ENCODE measurements at places on chromosomes 4 and X. TPM values are rescaled to one million over a fixed set of nuclear protein-coding genes. Genes with fewer than 3 reads are reported as not detected.

DNA sequence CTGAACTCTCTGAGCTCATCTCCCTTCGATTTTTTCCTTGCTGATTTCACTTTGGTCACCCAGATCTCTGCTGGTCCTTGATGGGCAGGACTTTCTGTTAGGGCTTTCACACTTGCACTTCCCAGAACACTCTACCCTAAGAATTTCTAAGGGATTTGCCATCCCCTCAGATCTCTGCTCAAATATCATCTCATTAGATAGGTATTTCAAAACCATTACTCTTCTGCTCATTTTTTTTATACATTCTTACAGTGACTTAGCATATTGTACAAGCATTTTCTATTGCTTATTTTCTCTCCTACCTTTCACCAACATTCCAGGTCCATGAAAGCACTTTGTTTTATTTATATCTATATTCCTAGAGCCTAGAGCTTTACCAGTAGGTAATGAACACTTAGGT, 913.3 kb downstream of the PDHA2 start:
- no peak for DNase-seq

DNA sequence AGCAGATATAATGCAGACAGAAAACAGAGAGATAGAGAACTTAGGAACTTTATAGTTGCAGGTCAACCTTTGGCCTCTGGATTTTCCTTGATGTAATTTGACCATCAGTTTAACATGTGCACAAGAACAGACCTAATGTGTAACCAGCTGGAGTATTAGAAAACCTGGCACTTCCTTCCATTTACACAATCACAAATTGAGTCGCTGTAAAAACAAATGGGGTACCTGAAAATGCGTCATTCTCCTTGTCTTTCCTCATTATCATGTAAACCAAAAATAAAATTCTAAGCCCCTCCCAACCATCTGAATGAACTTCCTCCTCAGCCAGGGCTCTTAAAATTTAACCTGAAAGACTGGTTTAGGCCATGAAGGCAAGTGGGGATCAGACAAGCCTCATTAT, 358.4 kb upstream of the MAGEB16 start:
- DNase-seq, result no peak

DNA sequence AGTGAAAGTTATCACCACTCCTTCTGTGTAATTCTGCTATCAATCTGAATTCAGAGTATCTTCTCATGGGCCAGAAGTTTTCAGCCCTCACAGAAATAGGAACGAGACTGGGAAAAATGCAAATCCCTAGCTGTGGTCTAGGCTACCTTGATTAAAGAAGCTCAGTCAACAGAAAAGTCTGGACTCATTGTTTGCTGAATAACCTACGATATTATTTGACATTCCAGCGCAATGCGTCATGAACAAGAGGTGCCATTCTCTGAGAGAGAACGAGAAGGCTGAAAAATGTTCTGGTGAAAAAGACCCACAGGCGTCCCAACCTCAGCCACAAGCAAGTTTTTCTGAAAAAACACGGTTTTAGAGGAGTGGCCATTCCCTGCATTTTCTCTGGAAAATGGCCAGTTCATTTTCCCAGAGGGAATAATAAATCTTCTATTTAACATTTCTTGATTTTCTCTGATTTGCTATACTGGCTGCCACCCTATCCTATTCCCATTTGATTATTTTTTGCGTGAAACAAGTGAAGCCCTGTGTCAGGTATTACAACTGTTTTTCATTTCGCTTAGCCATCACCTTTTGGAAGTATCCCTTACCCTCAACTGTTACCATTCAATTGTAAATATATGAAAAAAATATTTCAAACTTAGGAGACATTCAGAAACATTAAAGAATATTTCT, 1117.6 kb upstream of the PRKX start:
- DNase-seq, result no peak

The CISD2 gene
- 48.4 TPM for polyA plus RNA-seq

The TRO gene
- polyA plus RNA-seq, result 129 TPM

DNA sequence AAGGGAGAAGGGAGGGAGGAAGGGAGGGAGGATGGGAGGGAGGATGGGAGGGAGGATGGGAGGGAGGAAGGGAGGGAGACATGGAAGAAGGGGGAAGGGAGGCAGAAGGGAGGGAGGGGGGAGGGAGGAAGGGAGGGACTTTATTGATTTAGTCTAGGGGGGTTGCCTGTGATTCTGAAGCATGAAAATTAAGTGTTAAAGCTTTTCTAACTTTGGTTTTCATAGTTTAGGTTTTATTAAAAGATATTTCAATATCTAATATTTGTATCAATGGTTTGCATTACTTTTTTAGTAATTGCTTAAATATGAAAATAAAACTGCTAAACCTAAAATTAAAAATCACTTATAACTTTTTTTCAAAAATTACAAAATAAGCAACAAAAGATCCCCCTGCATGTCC, 2.4 kb downstream of the PALLD start:
- no peak for DNase-seq

DNA sequence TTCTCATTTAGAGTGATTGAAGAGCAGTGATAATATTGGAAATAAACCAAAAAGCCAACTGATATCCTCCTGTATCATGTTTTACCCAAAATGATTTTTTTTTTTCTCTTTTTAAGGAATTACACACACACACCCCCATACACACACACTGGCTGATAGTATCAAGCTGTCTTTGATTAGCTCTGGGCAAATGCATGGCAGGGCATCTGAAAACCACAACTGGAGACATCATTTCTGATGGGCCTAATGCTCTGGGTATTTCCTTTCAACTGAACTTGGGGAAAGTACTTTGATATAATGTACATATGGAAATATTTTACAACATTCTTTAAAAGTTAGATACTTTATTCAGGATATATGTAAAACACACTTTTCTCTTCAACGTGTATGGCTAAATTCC, 14.2 kb upstream of the OSTC start:
- no peak for DNase-seq

DNA sequence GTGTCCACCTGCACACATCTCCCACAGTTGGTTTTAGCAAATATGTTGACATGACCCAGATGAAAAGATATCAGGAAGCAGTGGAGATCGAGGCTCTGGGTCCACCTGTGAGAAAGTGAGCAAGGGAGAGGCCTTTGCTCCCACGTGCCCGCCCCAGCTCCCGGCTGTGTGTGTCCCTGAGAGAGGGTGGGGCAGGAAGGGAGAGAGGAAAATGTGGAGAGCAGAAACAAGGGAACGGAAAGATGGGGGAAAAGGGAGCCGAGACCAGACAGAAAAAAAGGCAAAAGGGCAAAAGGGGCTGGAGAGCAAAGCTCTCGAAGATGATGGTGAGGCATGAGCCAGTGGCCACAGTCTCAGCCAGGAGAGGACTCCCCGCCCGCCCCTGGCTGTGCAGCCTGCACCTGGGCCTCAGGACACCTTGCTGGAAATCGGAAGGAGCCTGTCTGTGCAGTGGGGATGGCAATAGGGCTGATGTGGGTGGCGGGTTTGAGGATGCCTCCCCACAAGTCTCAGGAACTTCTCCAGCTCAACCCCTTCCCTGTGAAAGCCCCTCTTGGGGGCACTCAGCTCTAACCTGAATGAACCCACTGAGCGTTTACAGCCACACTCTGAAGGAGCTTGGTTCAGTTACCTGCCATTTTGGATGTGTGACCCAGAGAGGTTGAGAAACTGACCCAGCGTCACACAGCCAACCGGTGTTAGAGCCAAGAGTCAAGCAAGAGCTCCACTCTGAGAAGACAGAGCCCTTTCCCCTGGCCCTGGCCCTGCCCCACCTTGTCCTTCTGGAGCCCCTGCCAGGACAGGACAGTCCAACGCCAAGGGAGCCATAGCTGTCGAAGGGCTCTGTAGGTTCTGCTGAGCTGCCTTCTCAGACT, 20.3 kb upstream of the MSX1 start:
- DNase-seq, result no peak

GRCh38 chr4:77156912-77157858, at the start of gene CCNG2:
TSS of gene CCNG2 (plus strand) at chr4:77157207. CDS start at chr4:77158533, 1,326 bp downstream.
- DNase-seq, result peak; percentile 98

GRCh38 chr4:188993871-188994270, 854.6 kb downstream of the TRIML1 start:
- DNase-seq, result no peak

DNA sequence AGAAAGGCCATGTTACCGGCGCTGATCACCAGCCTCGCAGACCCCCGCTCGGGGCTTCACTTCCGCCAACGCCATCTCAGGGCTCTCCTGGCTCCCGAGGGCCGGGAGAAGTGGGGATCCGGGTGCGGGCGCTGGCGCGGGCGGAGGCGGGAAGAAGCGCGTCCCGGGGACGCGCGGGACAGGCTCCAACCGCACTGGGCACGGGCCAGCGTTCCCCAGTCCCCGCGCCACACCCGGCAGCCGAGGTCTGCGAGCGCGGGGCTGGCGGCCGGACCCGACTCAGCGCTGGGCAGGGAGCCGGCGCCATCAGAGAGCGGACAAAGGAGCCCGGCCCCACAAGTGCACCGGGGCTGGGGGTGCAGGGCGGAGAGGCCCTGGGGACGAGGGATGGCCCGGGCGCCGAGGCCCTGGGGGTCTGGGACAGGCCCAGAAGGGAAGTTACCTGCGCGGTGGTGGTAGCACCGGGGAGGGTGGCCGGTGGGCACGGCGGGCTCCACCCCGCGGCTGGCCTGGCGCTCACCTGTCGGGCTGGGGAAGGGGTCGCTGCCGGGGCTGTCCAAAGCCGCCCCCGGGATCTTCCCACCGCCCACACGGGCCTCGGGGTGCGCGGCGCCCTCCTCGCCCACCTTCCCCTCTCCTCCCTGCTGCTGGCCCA, 449 bp downstream of the CTPS2 start:
- no peak for DNase-seq

GRCh38 chrX:154733066-154733425, 17.8 kb downstream of the GAB3 start:
- DNase-seq, result no peak

- no peak for DNase-seq
These were observed 33.3 kb downstream of the TMSB4X start for GRCh38 chrX:13008189-13008533.

- DNase-seq, result no peak
These were observed 63.1 kb upstream of the NDP start for GRCh38 chrX:44036336-44036735.

DNA sequence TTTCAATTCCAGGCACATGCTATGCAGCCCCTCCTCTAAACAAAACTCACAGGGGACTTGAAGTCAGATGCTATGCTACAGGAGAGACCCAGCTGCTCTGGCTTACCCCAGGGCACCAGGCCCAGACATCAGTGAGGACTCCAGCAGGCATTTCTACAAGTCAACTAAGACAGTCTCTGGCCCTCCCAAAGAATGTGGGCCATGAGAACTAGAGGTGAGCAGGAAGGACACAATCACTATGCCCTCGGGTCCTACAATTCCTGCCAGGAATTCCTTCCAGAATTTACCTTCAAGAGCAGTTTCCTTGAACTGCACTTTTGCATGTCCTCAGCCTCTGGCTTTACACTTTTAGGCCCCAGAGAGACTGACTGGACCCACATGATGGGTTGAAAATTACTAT, 17.4 kb downstream of the TMEM192 start:
- no peak for DNase-seq
